ENCODE measurements at places on chromosomes 4 and X.

GRCh38 chr4:98284640-98285046 lies 23.5 kb downstream of the RAP1GDS1 start:
- DNase-seq, result no peak

DNA sequence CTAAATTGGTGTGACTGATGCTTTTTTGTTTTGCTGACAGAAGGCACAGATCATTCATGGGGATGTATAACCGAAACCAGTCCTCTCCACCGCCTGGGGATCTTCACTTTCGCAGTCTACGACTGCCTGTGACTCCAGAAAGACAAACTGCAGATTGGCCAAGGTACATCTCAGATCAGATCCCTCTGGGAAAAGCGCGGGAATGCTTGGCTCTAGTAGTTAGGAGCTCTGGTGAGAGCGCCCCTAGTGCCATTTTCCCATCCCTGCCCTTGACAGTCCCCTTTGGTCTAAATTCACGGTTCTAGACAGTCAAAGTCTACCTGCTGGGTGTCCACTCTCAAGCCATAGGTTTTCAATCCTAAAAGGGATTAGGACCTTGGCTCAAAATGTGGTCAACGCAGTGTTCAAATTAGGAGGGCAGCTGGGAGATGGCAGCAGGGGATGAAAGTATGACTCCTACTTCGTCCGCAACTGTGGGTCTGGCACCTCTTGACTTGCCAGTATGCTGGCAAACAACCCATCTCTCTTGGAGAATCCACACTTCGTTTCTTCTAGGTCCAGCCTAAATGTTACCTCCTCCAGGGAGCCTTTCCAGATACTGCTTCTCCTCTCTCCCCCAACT lies 6.9 kb upstream of the HAND2 start:
- DNase-seq, result no peak

DNA sequence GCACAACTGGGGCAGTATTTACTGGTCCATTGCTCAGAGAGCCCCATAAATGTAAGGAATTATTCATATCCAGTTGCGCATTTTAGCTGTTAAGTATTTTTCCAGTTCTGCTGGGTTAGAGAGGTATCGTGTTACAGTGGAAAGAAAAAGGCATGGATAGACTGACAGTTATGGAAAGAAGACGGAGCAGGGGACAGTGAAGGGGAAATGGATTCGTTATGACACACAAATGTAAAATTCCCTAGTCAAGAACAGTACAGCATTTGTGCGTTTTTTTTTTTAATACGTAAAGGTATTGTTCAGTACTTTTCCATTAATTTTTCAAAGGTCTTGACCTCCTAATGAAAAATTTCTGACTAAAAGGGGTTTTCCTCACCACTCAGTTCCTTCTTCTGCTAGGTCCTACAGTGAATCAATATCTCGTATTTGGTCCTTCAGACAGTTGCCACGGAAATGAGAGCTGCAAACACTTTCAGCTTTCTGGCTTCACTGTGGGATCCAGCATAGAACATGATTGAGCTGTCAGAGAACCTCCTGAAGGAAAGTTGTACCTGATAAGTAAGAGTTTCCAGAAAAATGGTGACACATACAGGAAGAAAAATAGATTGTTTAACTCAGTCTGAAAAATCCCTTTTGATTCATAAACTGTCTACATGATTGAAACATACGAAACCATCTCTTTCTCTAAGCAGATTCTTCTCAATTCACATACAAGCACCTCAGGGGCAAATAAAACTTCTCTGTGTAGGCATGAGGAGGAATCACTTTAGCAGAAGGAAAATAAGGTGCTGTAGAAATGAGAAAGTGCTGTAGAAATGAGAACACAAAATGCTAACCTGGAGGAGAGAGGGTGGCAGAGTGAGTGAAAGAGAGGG lies 21.8 kb upstream of the BBS12 start:
- DNase-seq, result no peak

GRCh38 chrX:16212436-16212835 lies 45.2 kb downstream of the MAGEB17 start:
- no peak for DNase-seq

DNA sequence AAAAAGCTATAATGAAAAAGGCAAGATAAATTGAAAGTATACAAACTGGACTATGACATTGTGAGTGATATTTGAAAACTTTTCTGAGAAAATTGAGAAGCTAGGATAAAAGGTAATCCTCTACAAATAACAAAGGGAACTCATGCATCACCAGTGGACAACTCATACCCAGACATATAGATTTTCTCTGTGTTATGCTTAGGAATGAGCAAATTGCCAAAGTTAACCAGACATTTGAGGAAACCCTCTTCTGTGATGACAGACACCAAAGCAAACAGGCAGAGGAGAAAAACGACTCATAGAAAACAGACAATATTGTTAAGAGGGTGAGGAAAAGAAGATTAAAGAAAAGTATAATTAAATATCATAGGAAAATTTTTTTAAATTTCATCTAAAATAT lies 186.5 kb downstream of the MAB21L2 start:
- no peak for DNase-seq

DNA sequence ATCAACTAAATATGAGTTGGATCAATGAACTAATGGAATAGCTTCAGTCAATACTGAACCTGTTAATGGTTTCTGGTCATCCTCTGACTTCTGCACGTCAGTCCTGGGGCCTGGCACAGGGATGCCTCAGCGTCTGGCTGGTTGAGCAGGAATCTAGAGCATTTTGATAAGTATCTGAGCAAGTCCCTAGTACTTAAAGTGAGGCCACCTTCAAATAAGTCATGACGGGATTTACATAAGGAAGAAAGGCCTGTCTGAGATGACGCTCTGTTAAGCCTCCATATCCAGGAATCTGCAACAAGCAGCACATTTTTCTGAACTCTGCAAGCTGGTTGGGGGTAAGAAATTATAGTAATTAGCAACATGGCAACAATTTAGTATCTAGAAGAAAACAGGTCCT lies 83.2 kb upstream of the TBC1D9 start:
- DNase-seq, result no peak

DNA sequence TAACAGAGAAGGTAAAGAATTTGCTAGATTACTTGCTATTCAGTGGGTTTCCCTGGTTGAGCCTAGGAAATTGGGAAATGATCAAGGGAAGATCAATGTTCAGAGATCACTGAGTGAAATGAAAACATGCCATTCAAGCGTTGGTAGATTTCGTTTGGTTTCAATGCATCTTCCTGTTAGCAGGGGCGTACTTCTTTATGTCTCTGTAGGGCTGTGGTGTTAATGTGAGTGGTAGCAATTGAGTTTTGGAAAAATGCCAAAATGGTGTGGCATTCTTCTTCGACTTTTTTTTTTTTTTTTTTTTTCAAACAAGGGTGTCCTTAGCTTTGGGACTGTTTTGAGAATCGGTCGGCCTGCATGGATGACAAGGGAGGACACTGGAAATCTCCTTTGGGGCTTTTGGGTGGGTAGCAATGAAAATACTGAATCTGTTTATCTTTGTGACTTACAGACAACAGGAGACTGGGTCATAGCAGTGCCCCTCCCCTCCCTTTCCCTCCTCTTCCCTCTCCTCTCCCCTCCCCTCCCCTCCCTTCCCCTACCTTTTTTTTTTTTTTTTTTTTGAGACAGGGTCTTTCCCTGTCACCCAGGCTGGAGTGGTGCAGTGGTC lies 50.4 kb downstream of the SPRY1 start:
- DNase-seq, result no peak

- DNase-seq, result no peak
Observed at GRCh38 chr4:56981795-56982201, 3.1 kb downstream of the POLR2B start.

DNA sequence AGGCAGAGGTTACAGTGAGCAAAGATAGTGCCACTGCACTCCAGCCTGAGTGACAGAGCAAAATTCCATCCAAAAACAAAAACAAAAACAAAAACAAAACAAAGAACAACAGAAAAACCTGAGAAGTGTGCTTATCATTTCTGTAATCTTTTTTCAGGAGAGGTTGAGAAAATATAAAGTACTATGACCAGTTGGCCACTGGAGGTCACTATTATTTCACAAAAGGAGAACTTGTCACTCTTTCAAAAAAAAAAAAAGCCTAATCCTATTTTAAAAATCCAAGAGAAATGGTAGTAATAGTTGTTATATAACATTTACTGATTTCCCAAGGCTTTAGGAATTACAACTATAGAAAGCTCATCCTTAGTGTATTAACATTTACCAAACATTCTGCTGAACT lies 24.9 kb upstream of the RNF150 start:
- no peak for DNase-seq

GRCh38 chr4:8320386-8320750 lies 50.8 kb downstream of the HTRA3 start:
- DNase-seq, result peak; percentile 36
